ENCODE measurements at places on chromosomes 12 and 14.

DNA sequence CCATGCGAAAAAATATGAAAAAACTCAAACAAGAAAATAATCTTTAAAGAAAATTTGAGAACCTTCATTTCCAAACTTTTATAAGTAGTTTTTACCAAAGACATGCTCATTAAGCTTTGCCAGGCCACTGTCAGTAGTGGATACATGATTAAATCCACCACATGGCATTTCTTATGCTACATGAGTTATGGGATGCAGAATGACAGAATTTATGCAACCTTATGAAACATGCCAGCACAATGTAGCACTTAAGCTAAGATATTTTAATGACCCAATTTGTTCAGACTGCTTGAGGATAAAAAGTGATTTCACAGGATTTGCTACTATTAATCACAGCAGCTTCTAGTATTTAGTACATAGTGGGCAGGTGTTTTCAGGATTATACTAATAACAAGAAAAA is 123.3 kb downstream of the ATP23 start:
- no peak for DNase-seq

- DNase-seq, result no peak
Measured at GRCh38 chr12:15458008-15458407, 135.7 kb downstream of the PTPRO start.

DNA sequence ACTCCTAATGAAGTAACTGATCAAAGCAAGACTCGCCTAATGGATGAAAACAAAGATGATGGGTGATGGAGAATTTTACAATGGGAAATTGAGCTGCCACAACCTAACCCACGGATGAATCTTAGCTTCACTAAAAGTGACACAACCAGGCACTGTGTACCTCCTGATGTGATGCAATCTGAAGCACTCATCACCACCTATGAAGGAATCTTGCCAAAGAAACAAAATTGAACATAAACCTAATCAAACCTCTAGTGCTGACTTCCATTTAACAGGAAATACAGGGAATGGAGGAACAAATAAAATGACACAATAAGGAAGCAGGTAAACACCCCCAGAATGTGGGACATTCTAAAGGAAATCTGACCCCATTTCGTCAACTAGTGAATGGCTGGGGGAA is 13.3 kb upstream of the RARG start:
- no peak for DNase-seq

DNA sequence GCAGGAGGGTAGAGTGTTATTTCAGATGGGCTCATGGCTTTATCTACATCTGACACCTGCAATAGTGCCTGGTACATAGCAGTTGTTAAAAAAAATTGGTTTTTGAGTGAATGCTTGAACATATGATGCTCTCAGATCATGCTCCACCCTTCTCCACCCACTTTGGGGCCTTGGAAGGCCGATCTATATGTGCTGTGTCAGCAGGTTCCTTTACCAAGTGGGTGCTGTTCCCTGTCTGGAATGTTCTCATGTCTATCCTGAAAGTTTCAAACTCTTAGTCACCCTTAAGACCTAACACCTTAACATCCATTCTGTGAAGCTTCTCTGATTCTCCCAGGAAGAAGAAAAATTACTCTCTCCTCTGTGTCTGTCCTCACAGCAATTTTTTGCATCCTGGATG is 556.3 kb upstream of the TBX3 start:
- DNase-seq, result no peak

DNA sequence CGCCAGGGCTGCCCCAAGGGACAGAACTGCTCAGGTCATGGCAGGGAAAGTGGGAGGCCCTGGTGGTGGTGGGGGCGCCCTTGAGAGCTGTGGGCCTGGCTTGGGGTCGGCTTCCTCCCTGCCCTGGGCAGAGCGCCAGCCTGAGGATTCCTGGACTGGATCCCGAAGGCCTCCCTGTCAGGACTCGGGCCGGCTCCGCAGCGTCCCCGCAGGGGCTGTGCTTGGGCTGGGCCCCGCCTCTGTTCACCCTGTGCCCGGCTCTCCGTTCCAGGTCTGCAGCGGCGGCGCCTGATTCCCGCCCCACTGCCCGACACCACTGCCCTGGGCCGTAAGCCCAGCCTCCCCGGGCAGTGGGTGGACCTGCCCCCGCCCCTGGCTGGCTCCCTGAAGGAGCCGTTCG is 39.9 kb downstream of the KIF26A start:
- DNase-seq, result no peak

DNA sequence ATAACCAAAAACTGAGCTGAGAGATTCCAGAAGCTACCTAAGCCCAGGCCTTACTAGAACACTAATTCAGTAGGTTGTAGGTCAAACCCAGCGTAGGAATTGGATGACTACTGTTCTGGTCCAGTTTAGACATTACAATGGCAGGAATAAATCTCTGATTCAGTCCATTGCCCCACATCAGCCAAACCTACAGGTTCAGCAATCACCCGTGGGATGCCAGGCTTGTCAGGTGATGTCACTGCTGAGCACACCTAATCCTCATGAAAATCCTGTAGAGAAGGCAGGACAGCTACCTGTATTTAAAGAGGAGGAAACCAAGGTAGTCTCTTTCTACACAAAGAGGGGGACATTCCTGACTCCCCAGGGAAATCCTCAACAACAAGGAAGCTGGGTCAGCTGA is 63.7 kb downstream of the RFX4 start:
- no peak for DNase-seq

DNA sequence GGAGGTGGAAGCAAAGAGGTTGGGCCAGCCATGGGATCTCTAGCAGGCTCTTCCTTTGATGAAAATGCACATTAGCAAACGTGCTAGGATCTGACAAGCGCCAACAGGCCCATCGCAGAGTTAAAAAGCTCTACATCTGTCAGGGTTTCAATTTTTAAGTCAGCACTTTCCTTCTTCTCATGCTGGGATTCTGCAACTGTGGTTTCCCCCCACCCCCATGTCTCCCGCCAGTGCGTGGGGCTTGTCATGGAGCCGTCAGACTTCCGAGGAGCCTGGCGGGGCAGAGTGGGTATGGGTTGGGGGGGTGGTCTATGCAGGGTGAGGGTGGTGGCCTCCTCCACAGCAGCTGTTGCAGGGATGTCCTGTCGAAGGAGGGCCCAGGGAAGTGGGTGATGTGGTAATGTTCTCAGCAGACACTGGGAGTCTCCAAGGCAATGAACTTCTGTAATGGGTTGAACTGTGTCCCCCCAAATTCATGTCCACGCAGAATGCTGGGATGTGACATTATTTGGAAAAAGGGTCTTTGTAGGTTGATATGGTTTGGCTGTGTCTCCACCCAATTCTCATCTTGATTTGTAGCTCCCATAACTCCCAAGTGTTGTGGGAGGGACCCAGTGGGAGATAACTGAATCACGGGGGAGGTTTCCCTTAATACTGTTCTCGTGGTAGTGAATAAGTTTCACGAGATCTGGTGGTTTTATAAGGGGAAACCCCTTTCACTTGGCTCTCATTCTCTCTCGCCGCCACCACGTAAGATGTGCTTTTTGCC is 115.2 kb upstream of the MAP1LC3B2 start:
- DNase-seq, result no peak

Measured in stimulated activated CD4-positive, alpha-beta T cell treated with anti-CD3 and anti-CD28 coated beads, Interleukin-15, amount 100 ng/mL, for 1 hour (primary cell).